DMS79 (cell line): ENCODE measurements at places on chromosomes 5 and 9.

DNA sequence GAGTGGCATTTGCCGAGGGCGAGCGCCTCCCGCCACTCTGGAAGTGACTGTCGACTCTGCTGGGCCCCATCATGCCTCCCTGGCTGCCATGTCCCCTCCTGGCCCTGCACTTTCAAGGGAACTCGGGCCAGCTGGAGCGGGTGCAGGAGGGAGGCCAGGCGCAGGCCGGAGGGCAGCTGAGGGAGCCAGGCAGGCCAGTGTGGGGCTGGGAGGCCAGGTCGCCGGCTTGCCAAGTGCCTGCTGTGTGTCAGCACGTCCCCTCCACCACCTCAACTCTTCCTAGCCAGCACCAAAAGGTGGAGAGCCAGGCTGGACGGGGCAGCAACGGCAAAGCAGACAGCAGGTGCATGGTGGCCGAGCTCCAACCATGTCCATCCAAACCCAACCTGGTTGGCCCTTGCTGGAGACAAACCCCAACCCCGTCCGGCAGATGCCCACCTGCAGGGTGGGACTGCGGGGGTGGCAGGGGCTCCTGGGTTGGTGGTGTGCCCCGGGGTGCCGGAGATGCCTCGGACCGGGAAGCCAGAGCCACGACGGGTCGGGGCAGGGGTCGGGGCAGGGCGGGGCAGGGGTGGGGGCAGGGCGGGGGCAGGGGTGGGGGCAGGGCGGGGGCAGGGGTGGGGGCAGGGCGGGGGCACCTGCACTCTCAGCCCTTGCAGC lies 36.5 kb upstream of the EGFL7 start:
- no peak for DNase-seq

DNA sequence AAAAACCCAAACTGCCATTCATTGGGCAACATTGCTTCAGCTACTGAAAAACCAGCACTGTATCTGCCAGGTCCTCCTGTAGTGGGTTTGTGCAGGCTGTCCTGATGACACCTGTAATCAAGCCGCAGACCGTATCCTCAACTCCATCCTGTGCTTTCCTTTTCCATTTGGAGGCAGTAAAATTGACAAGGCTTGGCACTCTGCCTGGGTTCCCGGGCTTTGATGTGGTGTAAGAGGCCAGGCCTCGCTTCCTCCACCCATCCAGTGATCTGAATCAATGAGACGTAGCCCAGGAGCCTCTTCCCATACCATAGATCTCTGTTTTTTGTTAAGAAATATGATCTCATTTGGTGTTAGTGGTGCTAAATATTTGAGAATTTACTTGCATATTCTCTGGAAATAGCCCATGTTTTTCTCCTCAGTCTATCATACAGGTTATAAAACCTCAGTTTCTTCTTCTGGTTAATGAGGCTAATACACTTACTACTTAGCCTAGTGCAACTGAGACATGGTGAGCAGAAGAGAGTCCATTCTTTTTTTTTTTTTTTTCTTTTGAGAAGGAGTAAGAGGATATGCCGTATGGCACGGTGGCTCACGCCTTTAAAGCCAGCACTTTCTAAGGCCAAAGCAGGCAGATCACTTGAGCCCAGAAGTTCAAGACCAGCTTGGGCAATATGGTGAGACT lies 34.8 kb downstream of the LSM11 start:
- peak; percentile 63 for DNase-seq

- no peak for DNase-seq
These were observed 179.0 kb upstream of the MOCS2 start for GRCh38 chr5:53288511-53288910.

DNA sequence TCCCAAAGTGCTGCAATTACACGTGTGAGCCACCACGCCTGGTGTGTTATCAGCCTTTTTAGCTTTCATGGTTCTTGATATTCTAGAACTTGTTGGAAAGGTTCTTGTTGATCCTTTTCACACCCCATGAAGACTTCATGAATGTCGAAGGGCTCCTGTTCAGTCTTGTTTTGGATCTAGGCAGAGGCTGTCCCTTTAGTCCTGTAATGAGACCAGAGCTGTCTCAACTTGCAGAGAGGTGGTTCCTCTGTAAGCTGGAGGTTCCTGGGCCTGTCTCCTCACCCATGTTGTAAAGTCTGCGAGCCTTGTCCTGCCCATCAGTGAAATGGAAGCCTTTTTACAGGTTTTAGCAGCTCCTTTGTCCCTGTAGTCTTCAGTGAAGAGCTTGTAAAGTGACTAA lies 38.2 kb downstream of the PRRC2B start:
- no peak for DNase-seq

GRCh38 chr5:11946317-11946716 lies 42.1 kb upstream of the CTNND2 start:
- no peak for DNase-seq

DNA sequence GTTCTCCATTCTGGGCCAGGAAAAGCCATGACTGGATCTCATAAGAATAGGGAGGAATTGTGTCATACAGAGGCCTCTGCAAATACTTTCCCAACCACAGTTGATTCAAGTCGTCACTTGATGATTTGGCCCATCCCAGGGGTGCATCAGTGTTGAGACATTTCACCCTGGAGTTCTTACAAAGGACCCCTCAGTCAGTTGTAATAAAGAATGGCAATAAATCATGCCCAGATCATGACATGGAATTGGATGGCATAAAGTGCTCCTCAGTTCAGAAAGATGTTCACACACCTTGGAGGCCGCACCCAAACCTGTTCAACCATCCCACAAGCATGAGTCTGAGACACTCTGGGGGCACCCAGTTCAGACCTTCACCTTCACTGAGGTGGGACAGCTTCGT lies 168.1 kb downstream of the NR3C1 start:
- DNase-seq: no peak

DNA sequence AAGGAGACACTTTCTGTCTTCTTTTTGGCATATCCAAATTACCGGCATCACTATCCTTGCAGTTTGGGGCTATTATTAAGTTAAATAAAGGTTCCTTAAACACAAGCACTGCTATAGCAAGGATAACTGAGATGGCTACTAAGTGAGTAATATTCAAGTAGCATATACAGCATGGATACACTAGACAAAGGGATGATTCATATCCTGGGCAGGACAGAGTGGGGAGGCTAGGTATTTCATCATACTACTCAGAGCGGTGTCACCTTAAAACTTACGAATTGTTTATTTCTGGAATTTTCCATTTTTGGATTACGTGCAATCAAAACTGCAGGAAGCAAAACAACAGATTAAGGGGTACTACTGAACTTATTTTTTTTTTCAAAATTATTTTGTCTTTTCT lies 54.1 kb downstream of the FER start:
- DNase-seq: no peak
